ENCODE measurements at places on chromosomes 2 and 18. TPM values are rescaled to one million over a fixed set of nuclear protein-coding genes. Genes with fewer than 3 reads are reported as not detected.

The CNDP1 gene
- 0.15 TPM for total RNA-seq

The AP1S3 gene
- total RNA-seq: 2.2 TPM

The SLC30A3 gene
- total RNA-seq: 0.34 TPM

The THSD7B gene
- total RNA-seq: not detected

The KYNU gene
- 1.0 TPM for total RNA-seq

The ADGRF3 gene
- not detected for total RNA-seq

The DSC2 gene
- total RNA-seq: not detected

The RBKS gene
- total RNA-seq: 0.89 TPM

The GCG gene
- total RNA-seq: not detected

All from bronchus fibroblast of lung (primary cell).